Stimulated activated CD4-positive, alpha-beta T cell treated with anti-CD3 and anti-CD28 coated beads, Interleukin-4, amount 100 ng/mL, for 24 hours (primary cell): ENCODE measurements at places on chromosomes 2 and 18.

DNA sequence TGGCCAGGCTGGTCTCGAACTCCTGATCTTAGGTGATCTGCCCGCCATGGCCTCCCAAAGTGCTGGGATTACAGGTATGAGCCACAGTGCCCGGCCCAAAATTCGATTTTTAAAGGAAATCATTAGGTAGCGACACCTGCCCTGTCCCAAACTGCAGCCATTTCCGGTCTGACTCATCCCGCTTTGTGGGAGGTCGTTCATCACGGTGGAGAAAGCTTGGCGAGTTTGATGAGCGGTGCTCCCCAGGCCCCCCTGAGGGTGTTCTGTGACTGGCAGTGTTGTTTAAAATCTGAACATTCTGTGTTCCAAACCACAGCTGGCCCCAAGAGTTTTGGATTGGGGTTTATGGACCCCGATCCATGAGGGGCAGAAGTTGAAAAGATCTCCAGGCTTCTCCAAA lies 53.0 kb upstream of the GLI2 start:
- no peak for DNase-seq

DNA sequence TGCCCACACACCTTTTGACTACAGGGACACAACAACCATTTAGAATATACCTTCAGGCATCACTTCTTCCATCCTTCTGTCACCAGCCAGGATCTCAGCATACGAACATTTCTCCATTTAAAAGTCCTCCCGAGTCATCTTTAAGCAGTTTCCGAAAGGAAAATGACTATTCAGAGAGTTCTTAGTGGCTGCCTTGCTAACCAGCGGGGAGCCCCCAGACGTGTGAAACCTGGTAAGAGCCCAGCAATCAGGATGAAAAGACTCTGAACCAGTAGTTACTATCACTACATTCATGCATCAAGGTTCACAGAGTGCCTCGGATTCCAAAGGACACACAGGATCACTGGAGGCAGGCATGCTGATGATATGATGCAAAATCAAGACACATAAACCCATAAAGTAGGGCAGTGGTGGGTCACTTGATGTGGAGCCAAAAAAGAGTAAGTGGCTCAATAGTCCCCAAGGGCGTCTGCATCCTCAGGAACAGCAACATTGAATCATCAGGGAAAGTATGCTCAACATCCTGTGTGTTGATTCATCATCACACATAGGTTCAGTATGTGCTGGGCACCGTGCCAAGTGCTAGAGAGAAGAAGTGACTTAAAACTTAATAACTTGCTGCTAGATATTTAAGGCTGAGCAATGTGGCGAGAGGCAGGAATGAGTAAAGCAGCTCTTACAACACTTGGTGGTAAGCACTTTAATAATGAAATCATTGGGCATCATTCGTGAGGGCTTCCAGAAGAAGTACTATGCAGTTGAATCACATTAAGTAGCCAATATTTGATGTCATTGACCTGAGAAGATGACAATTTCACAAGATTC lies 4.4 kb downstream of the CCL20 start:
- DNase-seq = peak; percentile 84

DNA sequence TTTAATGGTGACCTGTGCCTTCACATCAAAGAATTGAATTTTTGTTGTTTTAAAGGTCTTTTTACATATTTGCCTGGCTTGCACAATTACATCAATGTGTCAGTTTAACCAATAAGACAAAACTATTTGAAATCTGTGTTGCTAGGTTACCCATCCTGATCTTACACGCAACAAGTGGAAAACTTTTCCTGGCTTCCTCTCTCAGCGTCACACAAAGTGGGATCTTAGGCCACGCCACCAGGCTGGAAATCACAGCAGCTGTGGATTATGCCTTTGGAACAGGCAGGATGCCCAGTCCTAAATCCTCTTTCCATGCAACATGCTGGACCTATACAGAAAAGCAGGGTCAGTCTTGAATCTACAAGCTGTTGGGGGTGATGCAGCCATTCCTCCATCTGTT lies 298.2 kb upstream of the HNRNPA3 start:
- DNase-seq = no peak

GRCh38 chr18:76722224-76723061 lies 99.9 kb upstream of the ZNF236 start:
- no peak for DNase-seq

- DNase-seq = no peak
Observed at GRCh38 chr2:206886696-206887095, 52.6 kb upstream of the CPO start.

- DNase-seq = no peak
Observed at GRCh38 chr2:215973145-215973792, 40.1 kb downstream of the MREG start.

DNA sequence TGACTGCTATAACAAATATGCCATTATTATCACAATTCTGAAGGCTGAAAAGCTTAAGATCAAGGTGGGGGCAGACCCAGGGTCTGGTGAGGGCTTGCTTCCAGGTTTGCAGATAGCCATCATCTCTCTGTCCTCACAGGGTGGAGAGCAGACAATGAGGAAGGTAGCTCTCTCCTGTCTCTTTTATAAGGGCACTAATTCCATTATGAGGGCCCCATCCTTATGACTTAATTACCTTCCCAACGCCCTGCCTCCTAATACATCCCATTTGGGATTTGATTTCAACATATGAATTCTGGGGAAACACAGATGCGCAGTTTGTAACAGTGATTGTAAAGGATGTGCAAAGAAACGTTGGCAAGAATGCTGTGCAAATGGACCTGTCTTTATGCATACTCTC lies 44.8 kb downstream of the PARD3B start:
- DNase-seq = no peak

- DNase-seq = no peak
Observed at GRCh38 chr2:15074751-15075700, 442.5 kb downstream of the LRATD1 start.

DNA sequence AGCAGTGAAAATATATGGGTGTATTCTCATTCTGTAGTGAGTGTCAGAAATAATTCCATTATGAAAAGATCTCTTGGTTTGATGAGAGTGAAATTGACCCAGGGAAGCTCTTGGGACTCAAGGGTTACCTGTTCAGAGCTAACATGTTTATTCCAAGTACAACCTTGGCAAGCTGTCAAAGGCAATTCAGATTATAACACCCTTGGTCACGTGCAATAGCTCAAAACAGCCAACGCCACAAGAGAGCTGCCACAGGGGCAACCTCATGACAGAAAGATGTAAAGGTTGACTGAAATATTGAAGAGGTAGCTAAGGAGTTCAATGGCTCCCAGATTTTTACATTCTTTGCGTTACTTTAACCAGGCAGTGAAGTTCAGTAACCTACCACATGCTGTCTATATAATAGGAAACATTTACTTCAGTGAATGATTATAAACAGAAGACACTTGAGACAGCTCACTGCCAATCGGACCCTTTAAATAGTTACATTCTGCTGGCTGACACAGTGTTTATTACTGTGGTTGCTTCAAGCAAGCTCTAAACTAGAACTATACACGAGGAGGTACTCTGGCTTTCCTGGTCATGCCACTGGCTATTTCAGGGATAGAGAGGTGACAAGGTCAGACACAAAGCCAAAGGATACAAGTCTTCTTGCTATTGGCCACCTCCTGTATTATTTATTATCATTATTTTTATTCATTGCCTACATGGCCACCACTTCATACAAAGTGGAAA lies 187.3 kb downstream of the PID1 start:
- no peak for DNase-seq

GRCh38 chr2:50831676-50832075 lies 200.3 kb downstream of the NRXN1 start:
- no peak for DNase-seq

DNA sequence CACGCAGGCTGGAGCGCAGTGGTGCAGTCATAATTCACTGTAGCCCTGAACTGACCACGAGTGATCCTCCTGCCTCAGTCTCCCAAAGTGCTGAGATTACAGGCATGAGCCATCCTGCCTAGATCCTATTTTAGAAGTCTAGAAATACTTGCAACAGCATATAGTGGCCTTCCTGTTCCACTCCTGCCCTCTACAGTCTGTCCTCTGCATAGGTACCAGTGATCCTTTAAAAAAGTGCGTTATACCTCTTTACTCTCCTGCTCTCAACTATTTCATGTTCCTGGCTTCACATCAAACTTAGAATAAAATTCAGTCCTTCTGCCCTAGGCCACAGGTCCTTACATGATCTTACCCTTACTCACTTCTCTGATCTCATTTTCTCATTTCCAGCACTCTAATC lies 6.0 kb downstream of the COMMD1 start:
- DNase-seq = no peak

- no peak for DNase-seq
Observed at GRCh38 chr18:28115149-28115550, 61.8 kb downstream of the CDH2 start.

- no peak for DNase-seq
Observed at GRCh38 chr2:833180-833579, 117.5 kb upstream of the SNTG2 start.

- DNase-seq = no peak
Observed at GRCh38 chr2:161228511-161229240, 68.4 kb downstream of the TANK start.

GRCh38 chr18:64972545-64972944 lies 778.3 kb upstream of the CDH7 start:
- no peak for DNase-seq

- DNase-seq = no peak
Observed at GRCh38 chr18:31586616-31587015, 5.1 kb upstream of the TTR start.

DNA sequence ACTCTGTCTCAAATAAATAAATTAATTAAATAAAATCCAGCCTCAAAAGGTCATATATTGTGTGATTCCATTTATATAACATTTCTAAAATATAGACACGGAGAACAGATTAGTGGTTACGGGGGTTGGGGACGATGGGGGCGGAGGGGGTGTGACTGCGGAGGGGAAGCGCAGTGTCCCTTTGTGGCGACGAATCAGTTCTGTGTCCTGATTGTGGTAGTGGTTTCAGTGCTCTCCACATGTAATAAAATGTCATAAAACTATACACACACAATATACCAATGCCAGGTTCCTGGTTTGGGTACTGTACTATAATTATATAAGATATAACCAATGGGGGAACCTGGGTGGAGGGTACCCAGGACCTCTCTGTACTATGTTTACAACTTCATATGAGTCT lies 186.4 kb downstream of the ANAPC1 start:
- no peak for DNase-seq
